ENCODE measurements at places on chromosomes 2 and 18.
A peak's percentile ranks its signal among the peaks of the same experiment; 100 is the strongest.

GRCh38 chr18:55038162-55038561 lies 78.9 kb upstream of the CCDC68 start:
- DNase-seq, result peak; percentile 7

GRCh38 chr2:237448626-237449025 lies 34.7 kb upstream of the COL6A3 start:
- DNase-seq, result no peak

GRCh38 chr18:48943736-48944527 lies 6.8 kb downstream of the SMAD7 start:
- no peak for DNase-seq

- DNase-seq, result no peak
These were observed 84.5 kb upstream of the TAF1B start for GRCh38 chr2:9758741-9759140.

DNA sequence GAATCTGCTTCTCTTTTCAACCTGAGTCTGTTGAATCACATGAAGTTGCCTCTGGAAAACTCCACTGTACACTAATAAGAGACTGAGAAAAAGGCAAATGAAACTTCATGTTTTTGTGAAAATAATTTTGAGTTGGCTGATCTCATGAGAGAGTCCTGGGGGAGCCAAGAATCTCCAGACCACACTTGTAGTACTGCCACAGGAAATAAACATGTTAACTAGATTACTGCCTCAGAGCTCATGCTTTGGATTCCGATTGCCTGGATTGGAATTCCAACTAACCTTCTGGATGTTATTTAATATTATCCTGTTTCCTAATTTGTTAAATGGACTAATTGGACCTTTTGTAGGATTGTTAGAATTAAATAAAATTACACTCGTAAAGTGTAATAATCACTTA lies 25.2 kb downstream of the NUP35 start:
- DNase-seq, result no peak
